ENCODE measurements at places on chromosomes 1 and 21.
A peak's percentile ranks its signal among the peaks of the same experiment; 100 is the strongest.

DNA sequence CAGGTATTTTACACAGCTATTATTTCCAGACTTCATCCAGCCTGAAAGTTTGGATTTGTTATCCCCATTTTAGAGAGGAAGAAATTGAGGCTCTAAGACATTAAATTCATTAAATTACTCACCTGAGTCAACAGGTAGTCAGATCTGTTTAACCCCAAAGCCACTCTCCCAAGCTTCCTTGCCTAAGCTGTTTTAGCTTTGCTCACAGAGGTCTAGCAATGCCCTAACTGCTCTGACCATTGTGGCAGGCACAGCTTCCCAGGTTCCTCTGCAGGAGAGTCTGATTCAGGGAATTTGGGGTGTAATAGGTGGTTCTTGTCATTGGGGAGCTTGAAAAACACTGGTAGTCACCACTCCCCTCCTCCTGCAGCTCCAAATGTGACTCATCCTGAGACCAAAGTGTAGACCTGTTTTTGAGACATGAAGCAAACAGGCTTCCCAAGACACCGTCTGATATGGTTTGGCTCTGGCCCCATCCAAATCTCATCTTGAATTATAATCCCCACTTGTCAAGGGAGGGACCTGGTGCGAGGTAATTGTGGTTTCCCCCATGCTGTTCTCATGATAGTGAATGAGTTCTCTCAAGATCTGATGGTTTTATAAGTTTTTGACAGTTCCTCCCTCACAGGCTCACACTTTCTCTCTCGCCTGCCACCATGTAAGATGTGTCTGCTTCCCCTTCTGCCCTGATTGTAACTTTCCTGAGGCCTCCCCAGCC, 142.8 kb upstream of the DNAH14 start:
- no peak for DNase-seq

GRCh38 chr1:215665215-215665614, 98.1 kb downstream of the KCTD3 start:
- DNase-seq, result no peak

DNA sequence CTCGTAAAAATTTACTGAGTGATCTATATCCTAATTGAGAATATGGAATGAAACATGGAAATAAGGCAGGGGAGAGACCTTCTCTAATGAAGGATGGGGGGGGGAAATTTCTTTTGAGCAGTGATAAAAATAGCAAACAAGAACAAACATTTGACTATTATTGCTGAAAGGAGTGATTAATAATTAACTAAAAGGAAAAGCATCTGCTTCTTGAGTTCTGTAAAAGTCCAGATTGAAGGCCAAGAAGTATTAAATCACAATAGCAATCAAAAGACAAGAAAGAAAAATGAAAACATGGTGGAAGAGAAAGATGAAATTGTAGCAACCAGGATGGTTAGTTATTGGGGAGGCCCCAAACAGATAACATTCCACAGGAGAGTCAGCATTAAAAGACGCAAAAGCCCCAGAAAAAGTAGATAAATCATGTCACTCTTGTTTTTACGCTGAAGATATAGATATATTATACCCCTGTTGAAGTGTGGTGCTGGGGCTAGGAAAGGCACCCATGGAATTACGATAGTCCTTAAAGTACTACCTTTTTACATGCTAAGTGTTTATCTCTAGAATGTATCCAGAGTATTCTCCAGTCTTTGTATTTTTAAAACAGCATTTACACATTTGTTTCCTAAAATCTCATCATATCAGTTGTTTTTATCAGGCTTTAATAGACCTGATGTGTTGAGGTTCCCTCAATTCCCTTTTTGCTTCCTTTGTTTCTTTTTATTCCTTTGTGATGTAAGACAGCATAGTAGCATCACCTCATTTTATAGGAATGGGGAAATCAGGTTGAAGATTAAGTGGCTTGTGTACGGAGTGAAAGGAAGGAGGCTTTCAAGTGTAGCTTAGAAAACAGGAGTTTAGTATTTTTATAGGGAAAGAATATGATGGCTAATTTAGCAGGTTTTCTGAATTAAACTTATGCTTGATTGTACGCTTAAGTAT, 28.9 kb downstream of the DISP1 start:
- DNase-seq, result no peak

GRCh38 chr1:210232511-210233215, at the start of gene SERTAD4:
Gene SERTAD4, plus strand, starts transcription at chr1:210232796. Its CDS starts 5,165 bp downstream, at chr1:210237961.
- DNase-seq, result peak; percentile 47

- no peak for DNase-seq
These were observed 24.2 kb upstream of the FHAD1 start for GRCh38 chr1:15222653-15223303.

- DNase-seq, result no peak
These were observed 27.8 kb upstream of the ALDH9A1 start for GRCh38 chr1:165726169-165726568.

DNA sequence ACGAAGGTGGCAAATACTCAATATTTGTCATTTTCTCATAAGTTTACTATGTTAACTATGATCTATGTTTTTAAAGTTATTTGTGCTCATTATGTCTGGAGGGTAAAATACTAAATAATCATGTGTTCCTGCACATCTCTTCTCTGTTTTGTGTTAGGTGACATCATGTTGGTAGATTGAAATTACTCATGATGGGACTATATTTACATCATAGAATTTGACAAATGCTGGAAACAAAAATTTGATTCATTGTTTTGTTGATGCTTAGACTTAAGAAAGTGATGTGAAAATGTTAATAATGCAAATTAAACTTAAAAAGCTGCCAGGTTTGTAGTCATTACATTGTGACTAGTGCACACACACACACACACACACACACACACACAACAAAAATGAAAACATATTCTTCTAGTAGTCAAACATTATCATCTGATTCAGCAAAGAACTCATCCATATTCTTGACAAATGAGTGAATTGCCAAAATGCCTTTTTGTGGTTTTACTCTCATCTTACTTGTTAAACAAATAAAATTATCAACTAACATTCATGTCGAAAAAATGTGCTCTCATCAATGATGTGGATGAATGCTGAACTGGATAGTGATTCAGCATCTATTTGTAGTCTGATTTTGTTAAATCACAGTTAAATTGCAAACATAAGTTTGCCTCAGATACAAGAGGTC, 870.7 kb downstream of the BRINP3 start:
- peak; percentile 9 for DNase-seq

GRCh38 chr21:46154955-46155513, 345 bp downstream of the FTCD start:
- DNase-seq, result no peak

- DNase-seq, result no peak
These were observed 60.0 kb upstream of the NTPCR start for GRCh38 chr1:232890340-232890943.

GRCh38 chr1:29270929-29271521, 34.7 kb downstream of the PTPRU start:
- no peak for DNase-seq

DNA sequence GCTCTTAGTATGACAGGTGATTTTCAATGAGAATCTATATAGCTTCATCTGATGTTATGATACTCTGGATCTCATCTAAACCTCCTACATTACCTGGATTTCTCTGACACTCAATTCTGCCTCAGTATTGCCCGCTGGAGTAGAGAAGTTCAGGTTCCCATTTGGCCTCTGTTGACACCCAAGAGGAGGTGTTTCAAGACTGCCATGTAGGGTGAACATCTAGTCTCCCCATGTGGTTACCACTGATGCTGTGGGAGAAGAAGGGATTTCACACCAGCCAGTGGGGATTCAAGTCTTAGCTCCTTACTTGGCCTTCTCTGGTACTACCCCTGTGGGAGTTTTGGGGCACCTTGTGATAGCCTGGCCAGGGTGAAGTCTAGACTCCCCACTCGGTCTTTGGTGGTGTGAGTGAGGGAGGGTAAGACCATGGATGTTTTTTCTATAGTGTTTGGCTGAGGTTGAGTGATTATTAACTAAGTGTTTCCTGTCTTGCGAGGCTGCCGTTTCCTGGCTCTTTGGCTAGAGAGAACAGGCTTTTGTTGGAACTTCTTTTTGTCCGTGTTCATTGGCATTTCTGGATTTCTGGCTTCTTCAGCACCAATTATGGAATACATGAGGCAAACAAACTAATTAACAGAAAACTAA, 90.7 kb downstream of the RHOU start:
- no peak for DNase-seq

DNA sequence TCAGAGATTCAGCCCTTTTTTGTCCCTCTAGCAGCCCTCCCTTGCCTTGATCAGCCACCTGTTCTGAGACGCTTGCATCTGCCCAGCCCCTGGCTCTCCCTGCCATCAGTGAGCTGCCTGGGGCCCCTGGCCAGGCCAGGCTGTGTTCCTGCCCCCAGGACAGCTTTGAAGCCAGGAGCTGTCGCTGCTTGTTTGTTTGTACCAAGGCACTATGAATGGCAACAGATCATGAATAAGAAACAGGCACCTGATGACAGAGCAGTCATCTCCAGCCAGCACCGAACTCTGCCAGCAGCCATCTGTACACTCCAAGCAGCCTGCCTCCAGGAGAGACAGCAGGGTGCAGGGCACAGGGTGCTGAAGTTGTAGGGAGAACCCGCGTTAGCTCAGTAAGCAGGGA, 8.1 kb upstream of the VWA5B1 start:
- no peak for DNase-seq

DNA sequence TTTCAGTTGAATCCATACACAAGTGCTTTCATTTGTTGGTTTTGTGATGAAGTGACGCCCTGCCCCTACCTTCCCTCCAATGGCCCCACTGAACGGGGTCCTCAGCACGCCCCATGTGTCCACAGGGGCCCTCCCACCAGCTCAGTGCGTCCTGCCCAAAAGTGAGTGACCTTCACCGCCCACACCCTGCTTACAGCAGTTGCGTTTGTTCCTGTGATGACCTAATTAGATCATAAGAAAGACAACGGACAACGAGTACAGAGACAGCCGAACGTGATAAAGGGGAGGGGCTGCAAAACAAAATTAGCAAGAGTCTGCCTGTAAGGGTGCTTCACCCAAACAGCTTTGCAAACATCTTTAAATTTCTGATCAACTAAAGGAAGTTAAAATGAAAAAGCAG, 38.2 kb upstream of the RIPK4 start:
- DNase-seq, result no peak

GRCh38 chr1:32877211-32878110, 6.7 kb upstream of the FNDC5 start:
- no peak for DNase-seq
